ENCODE measurements at places on chromosomes 6 and 20.

GRCh38 chr6:20707870-20708269 lies 173.6 kb downstream of the CDKAL1 start:
- no peak for DNase-seq

DNA sequence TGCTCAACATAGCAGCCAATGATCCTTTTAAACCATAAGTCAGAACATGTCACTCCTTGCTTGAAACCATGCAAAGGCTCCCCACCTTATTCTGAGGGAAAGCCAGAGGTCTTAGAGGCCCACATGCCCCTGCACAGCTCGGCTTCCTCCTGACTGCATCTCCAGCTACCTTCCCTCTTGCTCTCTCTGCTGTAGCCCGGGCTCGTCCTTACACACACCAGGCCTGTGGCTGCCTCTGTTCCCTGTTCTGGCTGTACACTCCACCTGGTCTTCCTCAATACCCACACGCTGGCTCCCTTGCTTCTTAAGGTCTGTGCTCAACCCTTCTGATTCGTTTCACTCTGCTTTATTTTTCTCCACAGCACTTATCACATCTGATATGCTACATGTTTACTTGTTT lies 116.2 kb downstream of the TNFAIP3 start:
- DNase-seq, result no peak

GRCh38 chr6:40611434-40611833 lies 24.3 kb upstream of the LRFN2 start:
- DNase-seq, result no peak

DNA sequence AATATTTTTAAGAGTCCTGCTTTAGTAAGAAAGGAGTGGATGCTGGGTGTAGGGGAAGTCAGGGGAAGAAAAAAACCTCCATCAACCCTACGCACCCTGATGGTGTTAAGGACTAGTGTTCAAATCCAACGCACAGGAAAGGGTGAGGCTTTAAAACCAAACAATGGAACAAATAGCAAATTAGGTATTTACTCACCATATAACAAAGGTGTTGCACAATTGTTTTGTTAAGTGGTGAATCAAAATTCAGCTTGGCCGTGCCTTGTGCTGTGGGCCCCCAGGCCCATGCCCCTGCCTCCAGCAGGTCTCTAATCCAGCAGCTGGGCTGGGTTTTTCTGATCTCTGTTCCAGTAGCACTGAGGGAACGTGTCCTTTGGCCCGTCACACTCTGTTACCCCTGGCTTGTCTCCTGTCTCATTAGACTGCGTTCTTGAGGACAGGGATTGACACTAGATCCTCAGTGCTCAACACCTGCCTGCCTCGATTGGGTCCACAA lies 11.8 kb downstream of the FAM83D start:
- no peak for DNase-seq

- DNase-seq, result no peak
Observed at GRCh38 chr6:48619771-48620170, 508.8 kb upstream of the PTCHD4 start.
